ENCODE measurements at places on chromosomes 6 and 20. TPM values are rescaled to one million over a fixed set of nuclear protein-coding genes. Genes with fewer than 3 reads are reported as not detected.

The RBBP8NL gene
- total RNA-seq: not detected

DNA sequence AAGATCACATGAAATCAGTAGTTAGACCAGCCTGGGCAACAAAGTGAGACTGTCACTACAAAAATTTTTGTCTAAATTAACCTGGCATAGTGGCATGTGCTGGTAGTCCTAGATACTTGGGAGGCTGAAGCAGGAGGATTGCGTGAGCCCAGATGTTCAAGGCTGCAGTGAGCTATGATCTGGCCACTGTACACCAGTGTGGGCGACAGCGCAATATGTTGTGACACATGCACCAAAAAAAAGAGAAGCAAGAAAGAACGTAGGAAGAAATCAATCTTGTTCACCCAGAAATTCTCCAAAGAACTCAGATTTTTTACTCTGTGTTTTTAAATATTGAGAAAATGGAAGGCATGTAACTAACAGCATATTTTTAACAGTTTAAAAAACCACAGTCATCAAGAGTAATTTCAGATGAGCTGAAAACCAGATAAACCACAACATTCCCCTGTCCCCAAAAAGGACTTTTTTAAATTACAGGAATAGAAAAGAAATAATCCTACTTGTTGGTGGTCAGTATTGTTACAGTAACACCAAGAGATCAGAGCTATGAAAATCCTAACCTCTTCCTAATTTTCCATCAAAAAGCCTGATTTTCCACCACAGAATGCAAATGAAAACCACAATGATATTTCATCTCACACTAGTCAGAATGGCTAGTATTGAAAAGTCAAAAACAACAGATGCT lies 240.2 kb downstream of the KHDC1L start:
- DNase-seq: no peak

DNA sequence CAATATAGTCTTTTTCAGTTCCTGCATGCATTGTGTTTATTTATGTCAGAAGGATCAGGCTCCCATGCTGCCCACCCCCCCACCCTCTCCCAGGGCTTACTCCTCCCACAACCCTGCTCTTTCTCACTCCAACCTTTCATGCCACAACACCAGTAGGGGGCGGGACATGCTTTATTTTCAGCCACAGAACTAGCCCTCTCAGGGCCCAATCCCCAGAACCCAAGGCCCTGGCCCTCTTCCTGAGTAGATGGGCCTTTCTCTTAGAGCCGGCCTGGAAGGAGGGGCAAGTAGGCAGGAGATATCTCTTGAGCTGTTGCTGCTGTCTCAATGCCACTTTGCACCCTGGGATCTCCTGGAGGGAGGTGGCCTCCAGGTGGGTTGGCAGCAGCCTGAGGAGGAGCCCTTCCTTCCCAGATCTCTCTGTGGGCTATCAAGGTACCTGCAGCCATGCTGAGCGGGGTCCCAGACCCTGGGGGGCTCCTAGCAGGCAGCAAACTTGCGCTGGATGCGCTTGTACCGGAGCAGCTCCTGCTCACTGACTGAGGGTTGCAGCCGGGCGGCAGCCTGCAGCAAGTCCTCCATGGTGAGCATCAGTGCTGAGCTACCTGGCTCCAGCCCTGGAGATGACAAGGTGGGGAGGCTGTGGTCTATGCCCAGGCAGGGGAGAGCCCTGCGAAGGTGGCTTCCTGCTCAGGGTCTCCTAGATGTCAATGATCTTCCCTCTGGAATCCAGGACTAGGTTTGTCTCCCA lies 3.5 kb downstream of the GNMT start:
- peak; percentile 91 for DNase-seq

DNA sequence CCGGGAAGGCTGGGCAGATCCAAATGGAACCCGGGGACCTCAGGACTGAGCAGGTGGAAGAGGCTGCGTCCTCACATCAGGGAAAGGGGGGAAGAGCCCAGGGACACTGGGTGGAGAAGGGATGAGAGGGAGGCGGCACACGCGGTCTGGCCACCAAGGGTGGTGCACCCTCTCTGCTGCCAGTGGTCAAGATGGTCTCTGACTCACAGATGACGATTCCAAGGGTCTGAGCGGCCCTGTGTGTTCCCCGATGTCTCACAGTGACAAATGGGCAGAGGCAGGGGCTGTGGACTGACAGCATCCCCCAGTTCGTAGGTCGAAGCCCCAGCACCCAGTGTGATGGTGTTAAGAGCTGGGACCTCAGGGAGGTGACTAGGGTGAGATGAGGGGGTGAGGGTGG lies 32.1 kb downstream of the SLCO4A1 start:
- no peak for DNase-seq

- DNase-seq: no peak
Measured at GRCh38 chr6:124854338-124854922, 107.8 kb upstream of the RNF217 start.

- no peak for DNase-seq
Measured at GRCh38 chr6:82040405-82041221, 206.9 kb downstream of the IBTK start.

GRCh38 chr20:36271639-36272546 lies 34.2 kb upstream of the DLGAP4 start:
- peak; percentile 58 for DNase-seq

The BMP2 gene
- 1.8 TPM for total RNA-seq

GRCh38 chr6:105034470-105034869 lies 77.6 kb downstream of the LIN28B start:
- DNase-seq: no peak

- peak; percentile 62 for DNase-seq
Measured at GRCh38 chr6:85459224-85459901, 9.5 kb downstream of the NT5E start.

The MDFI gene
- 0.72 TPM for total RNA-seq

DNA sequence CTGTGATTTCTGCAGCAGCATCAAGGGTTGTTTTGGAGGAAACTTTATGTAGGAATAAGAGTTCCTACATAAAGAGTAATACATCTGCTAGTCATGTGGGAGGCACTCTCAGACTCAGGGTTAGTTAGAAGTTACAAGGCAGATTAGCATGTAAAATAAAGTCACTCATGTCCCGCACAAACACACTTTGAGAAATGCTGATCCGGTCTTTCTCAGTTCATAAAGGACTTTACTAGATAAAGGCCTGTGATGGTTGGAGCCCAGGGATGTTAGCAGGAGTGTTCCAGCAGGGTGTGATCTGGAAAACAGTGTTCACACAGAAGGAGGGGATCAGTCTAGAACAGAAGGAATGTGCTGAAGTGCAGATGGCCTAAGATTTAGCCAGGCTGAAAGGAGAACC lies 33.1 kb upstream of the NOP56 start:
- no peak for DNase-seq

DNA sequence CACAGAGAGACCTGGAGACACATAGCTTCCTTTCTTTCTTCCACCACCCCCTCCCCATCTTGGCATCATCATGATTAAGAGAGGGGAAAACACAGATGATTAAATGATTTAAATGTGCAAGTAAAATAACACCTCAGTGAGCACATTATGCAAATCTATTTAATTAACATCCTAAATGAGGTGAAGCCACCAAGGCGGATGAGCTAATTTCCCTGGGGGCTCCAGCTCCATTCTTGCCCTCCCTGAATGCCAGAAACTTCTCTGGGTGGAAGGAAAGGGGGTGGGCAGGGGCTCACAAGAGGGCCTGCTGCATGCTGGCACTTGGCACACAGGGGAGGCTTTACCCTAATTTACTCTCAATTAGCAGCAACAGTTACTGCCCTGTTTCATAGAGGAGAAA lies 32.5 kb upstream of the TGM2 start:
- no peak for DNase-seq

Measured in osteoblast (primary cell).